ENCODE measurements at places on chromosomes 11 and 22.

DNA sequence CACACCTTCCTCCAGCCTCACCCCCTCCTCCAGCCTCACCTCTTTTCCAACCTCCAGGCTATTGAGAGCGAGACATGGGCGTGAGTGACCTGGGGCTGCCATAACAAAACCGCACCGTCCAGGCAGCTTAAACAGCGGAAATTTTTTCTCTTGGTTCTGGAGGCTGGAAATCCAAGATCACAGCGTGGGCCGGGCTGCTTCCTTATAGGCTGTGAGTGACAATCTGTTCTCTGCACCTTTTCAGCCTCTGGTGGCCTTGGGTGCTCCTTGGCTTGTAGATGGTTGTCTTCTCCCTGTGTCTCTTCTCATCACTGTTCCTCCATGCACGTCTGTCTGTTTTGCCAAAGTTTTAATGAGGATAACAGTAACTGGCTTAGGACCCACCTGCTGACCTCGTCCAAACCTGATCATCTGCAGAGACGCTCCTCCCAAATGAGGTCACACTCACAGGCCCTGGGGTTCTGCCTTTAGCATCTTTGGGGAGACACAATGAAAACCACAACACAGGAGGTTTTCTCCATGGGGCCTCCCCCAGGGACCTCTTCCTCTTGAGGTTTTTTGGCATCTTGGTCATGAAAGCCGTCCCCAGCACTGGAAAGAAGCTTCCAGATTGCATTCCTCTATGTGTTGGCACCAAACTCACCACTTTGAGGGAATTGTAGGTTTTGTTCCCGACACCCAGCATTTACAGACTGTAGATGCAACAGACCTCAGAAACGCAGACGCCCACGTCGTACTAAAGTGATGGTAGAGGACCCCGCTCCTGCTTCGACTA lies 878.1 kb downstream of the BRD1 start:
- no peak for DNase-seq

- no peak for DNase-seq
Measured at GRCh38 chr11:3879967-3880542, 24.6 kb downstream of the STIM1 start.

- no peak for DNase-seq
Measured at GRCh38 chr22:32760815-32761214, 40.7 kb upstream of the TIMP3 start.

DNA sequence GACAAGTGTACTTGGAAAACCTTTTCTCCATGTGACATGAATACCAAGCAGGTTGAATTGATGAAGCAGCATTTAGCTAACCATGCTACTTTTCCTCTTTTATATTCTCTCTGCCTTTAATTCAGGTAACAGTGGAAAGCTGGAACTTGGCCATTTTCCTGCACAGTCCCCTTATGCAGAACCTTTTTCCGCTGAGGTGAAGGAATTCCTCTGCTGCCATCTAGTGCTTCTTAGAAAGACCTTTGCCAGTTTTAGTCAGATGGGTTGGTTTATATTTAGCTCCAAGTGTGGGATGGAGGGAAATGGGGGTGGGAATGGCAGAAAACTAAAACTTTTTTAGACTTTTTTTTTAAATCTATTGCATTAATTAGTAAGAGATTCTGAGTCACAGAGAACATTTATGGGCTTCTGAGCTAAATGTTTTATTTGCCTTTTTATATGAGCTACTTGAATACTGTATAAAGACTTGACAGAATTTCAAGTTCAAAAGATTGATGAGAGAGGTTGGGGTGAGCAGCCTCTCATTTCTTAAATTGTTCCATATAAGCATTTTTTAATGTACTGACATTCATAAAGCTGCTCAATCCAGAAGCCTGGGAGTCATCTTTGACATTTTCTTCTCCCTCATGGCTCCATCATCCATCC lies 153.9 kb upstream of the ZC3H12C start:
- no peak for DNase-seq

DNA sequence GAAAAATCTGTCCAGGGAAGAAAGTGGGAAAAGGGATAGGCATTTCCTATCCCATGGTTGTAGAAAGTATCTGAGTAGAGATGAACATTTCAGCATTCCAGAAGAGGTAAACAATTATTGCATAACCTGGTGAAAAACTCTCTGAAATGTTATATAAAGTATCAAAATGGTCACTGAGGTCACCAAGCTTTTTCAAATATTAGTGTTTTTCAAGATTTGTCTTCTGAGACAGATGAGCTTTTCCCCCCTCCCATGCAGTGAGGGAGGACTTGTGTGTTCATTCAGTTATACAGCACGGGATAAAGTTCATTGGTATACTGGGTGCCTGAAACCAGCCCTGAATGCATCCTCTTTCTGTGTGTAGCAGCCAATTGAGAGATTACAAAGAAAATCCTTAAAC lies 1.9 kb upstream of the DEPDC7 start:
- no peak for DNase-seq

Data from activated CD8-positive, alpha-beta memory T cell treated with anti-CD3 and anti-CD28 coated beads for 4 hours (primary cell).